ENCODE measurements at places on chromosomes 5 and 9.

DNA sequence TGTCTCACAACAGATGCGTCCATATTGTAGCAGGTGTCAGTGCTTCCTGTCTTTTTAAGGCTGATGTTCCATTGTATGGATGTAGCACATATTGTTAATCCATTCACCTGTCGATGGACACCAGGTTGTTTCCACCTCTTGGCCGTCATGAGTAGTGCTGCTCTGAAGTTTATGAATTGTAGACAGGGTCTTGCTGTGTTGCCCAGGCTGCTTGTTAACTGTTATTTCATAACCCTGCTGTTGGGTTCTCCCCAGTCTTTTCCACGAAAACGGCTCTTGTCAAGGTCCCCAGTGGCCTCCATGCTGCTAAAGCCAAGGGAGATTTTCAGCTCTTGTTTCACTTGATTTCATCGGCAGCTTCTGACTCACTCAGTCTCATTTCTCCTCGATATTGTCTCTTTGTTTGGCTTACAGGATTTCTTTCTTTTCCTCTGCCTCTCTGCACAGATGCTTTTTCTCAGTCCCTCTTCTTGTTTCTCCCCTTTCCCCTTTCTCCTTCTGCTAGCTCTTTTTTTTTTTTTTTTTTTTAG is 12.1 kb upstream of the PSD2 start:
- no peak for DNase-seq

GRCh38 chr9:93451849-93452709 is 594 bp downstream of the FAM120A start:
- peak; percentile 41 for DNase-seq

- DNase-seq: no peak
Measured at GRCh38 chr5:62182802-62183201, 123.2 kb upstream of the KIF2A start.

DNA sequence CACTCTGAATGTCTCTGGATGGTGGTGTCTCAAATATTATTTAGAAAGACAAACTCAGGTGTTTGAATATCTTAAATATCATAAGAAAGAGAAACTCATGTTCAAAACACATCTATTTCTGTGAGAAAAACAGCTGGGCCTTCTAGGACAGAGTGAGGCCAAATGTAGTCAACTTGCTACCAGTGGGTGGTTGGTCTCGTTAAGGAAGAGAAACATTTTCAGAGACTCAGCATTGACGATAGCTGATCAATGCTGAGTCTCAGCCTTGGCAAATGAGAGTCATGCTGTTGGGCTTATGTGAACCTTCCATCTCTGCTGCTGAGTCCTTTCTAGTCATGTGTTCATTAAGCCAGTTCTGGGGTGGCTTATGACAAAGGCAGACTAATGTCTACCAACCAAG is 418.0 kb downstream of the CETN3 start:
- no peak for DNase-seq

Data from inflammatory macrophage treated with lipopolysaccharide for 4 hours (primary cell).